ENCODE measurements at places on chromosomes 4 and X.
A peak's percentile ranks its signal among the peaks of the same experiment; 100 is the strongest.

DNA sequence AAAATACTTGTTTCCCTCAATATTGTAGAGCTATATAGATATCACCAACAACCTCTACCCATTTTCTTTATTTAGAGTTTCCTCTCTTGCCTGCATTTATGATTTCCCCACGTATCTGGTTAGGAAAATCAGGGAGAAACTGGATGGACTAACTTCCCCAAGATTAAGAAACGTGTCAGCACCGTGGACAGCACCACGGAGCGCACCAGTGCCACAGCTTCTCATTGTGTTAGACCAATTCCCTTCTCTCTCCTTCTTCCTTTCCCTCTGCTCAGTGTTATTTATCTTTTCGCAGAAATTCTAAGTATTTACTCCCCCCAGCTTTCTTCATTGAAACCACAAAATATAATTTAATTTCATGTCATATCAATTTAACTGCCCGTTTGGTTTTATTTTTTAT is 568.6 kb upstream of the BOD1L1 start:
- DNase-seq, result no peak

- DNase-seq, result peak; percentile 17
Observed at GRCh38 chr4:100738196-100739165, 220.7 kb upstream of the EMCN start.

DNA sequence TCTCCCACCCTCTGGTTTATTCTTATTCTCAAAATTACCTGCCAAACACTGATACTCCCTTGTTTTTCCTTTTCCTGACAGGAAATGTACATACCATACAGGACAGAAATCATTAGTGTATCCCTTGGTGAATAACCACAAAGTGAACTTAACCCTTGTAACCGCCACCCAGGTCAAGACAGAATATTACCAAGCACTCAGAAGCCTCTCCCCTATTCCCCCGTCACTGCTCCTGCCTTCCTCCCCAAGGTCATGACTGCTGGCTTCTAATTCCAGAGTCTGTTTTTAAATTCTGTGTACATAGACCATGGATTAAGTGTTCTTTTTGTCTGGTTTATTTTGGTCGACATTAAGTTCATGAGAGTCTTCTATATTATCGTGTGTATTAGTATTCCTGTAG is 37.7 kb downstream of the HTT start:
- no peak for DNase-seq

GRCh38 chrX:78517124-78517523 is 142.0 kb downstream of the RTL3 start:
- DNase-seq, result no peak

- DNase-seq, result no peak
Observed at GRCh38 chrX:69234624-69235023, 69.4 kb upstream of the PJA1 start.

- DNase-seq, result no peak
Observed at GRCh38 chr4:121599049-121599448, 97.7 kb downstream of the ANXA5 start.

DNA sequence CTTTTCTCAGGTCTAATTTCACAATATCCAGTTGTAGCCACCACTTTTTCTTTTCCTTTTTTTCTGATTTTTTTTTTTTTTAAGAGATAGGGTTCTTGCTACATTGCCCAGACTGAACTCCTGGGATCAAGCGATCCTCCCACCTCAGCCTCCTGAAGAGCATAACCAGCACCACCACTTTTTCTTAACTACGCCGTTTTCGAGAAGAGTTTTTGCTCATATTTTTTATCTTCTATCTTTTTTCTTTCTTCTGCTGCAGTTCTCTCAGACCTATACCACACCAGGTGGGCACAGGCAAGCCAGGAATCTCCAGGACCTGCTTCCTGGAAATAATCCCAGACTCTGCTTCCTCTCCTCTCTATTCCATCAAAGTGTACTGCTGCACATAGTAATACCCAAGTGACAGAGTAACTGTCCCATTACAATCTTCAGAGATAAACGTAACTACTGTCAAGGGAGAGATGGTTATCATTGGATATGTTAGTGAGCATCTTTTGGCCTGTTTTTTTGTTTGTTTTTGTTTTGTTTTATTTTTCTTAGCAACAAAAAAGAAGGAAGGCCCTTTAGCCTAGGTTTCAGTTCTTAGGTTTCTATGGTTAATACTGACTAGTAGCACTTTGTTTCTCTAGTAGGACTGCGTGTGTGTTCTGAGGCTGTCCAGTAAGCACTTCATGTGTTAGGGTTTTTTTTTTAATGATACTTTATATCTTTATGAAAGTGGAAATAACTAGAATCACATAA is 59.2 kb upstream of the TXK start:
- no peak for DNase-seq

GRCh38 chr4:58935332-58935731 is 1825.1 kb upstream of the IGFBP7 start:
- no peak for DNase-seq

DNA sequence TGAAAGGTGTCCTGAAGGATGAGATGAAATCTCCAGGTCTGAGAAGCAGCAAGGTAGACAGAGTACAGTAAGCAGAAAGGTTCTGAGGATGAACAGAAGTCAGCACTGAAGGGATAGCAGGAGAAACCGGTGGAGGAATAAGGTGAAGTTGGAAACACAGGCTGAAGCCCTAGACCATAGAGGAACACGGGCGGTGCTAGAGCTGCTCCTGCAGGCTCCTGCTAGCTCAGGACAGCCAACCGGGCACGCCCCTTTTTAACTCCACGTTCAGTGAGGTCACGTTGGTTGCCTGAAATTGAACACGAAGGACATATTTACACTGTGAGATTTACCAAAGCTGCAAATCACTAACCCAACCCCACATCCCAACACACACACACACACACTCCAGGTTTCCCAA is 1886.4 kb upstream of the AGA start:
- no peak for DNase-seq

- DNase-seq, result no peak
Observed at GRCh38 chrX:41441934-41442823, 5.0 kb upstream of the NYX start.

- DNase-seq, result no peak
Observed at GRCh38 chrX:97224148-97224547, 340.4 kb downstream of the RPA4 start.

DNA sequence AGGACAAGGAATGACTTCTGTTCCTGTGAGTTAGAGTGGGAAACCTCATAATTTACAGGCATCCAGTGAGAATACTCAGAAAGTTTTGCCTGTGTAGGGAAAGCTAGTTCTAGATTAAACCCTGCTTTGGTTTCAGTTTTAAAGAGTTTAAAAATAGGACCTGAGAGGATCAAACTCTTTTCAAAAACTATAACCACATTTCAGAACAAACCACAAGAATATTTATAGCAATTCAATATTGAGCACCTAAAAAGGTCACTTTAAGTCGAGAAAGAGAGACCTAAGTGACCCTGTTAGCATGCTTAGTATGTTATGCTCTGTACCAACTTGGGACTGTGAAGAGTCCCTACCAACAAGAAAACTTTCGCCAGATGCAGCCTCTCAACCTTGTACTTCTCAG is 17.4 kb upstream of the PWWP3B start:
- DNase-seq, result no peak

GRCh38 chrX:80306007-80306406 is 114.2 kb upstream of the TENT5D start:
- DNase-seq, result no peak

DNA sequence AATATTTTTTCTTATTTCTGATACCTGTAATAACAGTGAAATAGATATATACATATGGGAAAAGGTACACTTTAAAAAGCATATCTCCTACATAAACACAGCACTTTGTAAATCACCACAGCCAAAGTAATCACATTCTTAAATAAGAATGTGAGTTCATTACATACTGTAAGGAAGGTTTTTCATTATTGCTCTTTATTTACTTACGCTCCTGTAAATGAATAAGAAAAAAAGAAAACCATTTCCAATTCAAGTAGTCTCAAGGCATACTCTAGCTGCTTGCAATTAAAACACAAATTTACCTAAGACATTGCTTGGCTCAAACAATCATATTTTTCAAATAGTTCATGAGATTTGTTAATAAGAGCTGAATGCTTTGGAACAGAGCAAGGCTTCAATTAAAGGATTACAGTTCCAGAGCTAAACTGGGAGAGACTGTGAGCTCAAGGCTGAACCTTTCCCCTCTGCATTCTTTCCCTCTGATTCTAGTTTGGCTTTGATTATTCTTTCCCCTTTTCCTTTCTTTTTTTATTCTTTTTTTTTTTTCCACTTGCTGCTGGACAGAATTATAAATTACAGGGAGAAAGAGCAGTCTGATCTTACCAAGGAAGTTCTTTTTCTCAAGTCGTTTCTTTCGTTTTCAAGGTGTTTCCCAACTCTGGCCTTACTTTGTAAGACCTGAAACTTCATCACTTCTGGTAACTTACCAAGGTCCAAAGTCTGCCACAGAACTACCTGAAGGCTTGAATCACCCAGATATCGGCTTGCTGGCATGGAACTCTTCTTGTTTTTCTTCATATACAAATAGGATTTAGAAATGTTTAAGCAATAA is 278.3 kb downstream of the INPP4B start:
- DNase-seq, result no peak

- no peak for DNase-seq
Observed at GRCh38 chr4:80926446-80926845, 104.1 kb upstream of the BMP3 start.

DNA sequence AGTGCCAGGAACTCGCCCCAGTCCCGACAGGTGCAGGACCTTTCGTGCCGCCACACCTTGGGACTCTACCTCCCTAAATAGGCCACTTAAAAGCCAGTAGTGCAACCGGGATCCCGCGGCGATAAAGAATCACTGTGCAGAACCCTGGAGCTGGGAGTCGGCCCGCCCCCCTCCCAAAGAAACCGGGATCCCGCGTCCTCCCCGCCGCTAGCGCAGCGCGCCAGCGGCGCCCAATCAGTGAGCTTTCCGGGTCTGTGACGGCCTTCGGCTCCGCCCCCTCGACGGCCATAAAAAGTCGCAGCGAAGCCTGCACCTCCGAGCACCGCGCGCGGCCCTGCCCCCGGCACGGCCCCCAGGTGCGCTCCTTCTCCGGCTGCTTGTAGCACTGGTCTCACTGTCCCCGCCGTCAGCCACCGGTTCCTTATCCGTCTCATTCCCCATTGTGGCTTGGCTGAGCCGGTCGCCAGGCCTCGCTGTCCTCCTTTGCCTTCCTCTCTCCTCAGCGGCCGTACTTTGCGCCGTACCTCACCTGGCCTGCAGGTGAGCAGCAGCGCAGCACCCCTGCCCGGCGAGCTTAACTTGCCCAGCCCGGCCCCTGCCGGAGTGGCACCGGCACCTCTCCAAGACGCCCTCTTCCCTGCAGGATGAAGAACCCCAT is at the start of gene LRAT:
TSS of gene LRAT (plus strand) at position 318 of the 658 bp plus-strand sequence. CDS start at position 645, 327 bp downstream.
- DNase-seq, result peak; percentile 58

GRCh38 chr4:95694411-95694810 is 145.5 kb upstream of the PDHA2 start:
- no peak for DNase-seq

GRCh38 chrX:129777218-129778030 is 2.3 kb upstream of the SASH3 start:
- DNase-seq, result no peak

DNA sequence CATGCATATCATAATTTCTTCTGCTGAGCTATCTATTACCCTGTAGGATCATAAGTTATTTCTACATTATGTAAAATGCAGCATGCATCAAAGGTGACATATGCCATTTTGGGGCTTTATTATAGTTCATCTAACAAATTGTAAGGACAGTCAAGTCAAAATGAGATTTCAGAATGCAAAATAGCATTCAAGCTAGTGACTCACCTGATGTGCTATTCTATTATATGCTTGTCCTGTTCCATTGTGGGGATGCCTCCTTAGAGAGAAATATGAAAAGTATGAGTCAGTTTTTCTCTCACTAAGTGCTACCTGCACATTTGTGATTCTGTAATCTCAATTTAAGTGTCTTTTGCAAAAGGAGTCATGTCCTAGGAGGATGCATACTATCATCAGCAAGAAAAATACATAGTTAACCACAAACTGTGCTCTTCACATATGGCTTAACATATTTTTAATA is 647.0 kb upstream of the PCDH10 start:
- no peak for DNase-seq

DNA sequence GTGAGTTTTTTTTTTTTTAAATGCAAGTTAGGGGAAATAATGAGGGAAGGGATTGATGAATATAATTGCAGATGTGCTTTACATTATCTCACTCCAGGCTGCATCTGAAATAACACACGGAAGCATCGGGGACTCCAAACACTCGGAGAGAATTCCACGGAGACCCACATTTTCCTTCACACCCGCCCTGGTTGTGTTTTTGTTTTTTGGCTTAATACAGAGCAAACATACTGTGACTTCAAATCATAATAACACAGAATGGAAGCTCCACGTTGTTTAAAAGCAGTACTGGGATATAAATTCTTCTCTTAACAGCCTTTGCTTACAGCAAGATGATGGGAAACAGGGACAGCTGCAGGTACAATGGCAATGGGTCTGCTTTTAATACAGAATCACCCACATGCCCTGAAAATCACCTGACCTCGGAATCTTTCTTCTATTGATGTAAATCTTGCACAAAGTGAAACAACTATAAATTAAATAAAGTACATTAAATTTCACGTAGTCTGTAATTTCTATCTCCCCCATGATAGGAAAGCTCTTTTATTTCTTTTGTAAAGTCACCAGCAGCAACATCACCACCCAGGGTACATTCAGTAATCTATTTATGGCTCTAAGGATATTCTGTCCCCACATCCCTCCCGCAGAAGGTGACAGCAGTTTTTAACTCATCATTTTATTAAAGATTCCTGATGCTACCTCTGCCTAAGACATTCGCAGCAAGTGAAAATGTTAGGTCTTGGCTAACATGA is 119.3 kb downstream of the ZNF827 start:
- no peak for DNase-seq

GRCh38 chr4:164293743-164294142 is 460.2 kb upstream of the SMIM31 start:
- DNase-seq, result no peak

- DNase-seq, result no peak
Observed at GRCh38 chrX:17527135-17527701, 152.2 kb downstream of the NHS start.

- DNase-seq, result no peak
Observed at GRCh38 chrX:122421434-122422121, 762.5 kb upstream of the GRIA3 start.

Measured in BE2C (cell line).